ENCODE measurements at places on chromosomes 3 and 15.

DNA sequence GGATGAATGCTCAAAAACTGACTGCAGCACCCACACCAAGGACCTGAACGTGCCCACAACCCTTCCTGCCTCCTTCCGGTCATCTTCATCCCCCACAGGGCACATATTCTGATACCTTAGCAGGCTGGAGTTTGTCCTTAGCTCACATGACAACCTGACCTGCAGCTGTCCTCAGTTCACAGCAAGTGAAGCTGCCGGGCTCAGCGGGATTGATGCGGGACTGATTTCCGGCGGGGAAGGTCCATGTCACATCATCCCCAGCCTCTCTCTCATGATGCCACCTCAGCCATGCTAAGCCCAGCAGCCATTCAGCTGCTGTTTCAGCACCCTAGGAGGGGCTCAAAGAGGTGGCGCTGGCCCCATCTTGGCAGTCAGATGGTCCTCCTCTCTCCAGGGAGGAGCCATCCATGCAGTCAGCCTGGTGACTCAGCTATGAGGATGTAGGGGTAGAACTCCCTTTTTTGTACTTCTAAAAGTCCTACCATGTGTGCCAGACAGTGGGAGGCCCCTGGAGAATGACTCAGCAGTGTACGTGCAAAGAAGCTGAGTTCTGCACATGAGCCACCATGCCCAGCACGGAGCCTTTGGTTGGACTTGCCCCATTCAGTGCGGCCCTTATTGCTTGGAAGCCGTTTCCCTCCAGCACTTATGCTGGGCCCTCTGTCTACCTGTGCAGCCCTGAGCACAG is 9.5 kb downstream of the CA12 start:
- no peak for DNase-seq

DNA sequence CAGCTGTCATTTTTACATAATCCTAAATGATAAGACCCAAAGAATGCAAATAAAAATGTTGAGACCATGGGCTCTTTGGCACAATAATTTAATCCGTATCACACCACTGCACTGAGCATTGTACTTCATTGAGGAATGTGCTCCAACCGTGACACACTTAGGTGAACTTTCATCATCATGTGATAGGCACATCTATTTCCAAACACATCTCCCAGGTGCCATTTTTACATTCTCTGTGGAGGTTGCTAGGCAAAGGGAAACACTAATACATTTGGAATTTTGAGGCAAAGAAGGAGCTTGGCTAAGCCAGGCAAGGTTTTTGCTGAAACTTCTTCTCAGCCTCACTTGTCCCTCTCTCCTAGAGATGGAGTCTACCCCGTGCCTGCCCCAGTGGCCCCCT is 68.7 kb downstream of the LRTM1 start:
- DNase-seq, result no peak

DNA sequence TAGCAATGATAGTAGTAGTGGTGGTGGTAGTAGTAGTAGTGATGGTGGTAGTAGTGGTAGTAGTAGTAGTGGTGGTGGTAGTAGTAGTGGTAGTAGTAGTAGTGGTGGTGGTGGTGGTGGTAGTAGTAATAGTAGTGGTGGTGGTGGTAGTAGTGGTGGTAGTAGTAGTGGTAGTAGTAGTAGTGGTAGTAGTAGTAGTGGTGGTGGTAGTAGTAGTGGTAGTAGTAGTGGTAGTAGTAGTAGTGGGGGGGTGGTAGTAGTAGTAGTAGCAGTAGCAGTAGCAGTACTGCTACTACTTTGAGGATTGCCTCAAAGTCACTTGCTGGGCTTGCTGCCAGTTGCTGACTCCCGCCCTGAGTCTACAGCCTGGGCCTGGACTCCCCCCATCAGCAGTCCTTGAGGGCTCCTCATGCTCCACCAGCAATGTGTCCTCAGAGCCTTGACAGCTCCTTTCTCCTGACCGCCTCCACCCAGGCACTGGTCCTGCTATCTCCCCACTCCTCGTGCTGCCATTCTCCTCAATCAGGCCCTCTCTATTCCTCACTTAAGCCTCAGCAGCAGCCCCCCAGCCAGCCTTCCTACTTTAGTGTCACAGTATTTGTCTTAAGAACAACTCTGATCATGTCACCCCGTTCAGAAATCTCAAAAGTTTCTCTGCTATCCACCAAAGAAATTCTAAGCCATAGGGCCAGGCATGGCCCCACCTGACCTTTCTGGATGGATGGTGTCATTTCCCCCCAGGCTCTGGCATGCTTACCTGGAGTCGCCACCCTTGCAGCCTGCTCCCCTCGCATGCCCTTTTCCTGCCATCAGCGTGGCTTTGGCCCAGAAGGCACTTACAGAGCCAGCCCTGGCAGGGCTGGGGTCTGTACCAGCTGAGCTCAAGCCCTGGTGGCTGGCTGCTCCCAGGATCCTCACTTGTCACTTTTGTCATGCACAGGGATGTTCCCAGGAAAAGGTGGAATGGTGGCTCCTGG is 45.6 kb downstream of the DLEC1 start:
- DNase-seq, result peak; percentile 16

DNA sequence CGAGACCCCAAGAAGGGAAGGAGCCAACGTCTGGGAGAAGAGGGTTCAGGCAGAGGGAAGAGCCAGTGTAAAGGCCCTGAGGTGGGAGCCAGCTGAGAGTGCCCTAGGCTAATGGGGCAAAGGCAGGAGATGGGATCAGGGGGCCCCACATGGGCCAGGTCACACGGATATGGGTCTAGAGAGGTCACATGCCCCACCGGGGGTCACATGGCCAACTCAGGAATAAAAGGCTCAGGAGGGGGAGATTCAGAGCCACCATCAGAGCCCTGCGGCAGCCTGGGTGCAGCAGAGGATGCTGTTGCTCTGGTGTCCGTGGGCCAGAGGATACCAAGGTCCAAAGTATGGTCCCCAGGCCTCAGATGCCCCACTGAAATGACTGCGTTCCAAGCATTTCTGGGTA is 55.3 kb upstream of the SLC6A6 start:
- DNase-seq, result no peak

DNA sequence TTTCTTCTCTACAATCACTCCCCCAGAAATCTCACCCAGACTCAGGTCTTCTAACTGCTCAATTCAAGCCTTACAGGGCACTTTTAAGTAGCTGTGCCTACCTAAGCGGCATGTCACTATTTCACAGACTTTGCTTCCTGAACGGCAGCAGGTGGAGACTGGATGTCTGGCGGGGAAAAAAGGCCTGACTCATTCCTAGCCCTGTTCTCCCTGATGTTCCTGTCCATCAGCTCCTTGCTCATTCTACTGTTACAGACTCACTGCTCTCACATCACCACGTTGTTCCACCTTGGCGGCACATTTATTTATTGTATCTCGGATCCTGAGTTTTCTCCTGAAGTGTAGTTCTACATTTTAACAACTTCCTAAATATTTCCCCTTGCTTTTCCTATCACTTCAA is 52.6 kb upstream of the ATP11B start:
- no peak for DNase-seq

All from CD4-positive, alpha-beta T cell treated with Interleukin-17A for 1 hour (primary cell).